Activated CD4-positive, alpha-beta T cell treated with anti-CD3 and anti-CD28 coated beads, Interleukin-2, amount 10 ng/mL, durations not matched to agents 7 days and 5 days (primary cell): ENCODE measurements at places on chromosomes 6 and 20. TPM values are rescaled to one million over a fixed set of nuclear protein-coding genes. Genes with fewer than 3 reads are reported as not detected.

TP53TG5 gene
- not detected for total RNA-seq

GRCh38 chr6:26045065-26045927, 41.9 kb upstream of the HFE start:
- peak; percentile 93 for DNase-seq
- H3K27ac ChIP-seq, result peak overlapping the region; percentile 99
- peaks cover 44% of the 10 kb centered on the region for H3K4me1 ChIP-seq
- peak overlapping the region; percentile 83 for H3K4me3 ChIP-seq
- no peaks in the 10 kb centered on the region for H3K27me3 ChIP-seq

DNA sequence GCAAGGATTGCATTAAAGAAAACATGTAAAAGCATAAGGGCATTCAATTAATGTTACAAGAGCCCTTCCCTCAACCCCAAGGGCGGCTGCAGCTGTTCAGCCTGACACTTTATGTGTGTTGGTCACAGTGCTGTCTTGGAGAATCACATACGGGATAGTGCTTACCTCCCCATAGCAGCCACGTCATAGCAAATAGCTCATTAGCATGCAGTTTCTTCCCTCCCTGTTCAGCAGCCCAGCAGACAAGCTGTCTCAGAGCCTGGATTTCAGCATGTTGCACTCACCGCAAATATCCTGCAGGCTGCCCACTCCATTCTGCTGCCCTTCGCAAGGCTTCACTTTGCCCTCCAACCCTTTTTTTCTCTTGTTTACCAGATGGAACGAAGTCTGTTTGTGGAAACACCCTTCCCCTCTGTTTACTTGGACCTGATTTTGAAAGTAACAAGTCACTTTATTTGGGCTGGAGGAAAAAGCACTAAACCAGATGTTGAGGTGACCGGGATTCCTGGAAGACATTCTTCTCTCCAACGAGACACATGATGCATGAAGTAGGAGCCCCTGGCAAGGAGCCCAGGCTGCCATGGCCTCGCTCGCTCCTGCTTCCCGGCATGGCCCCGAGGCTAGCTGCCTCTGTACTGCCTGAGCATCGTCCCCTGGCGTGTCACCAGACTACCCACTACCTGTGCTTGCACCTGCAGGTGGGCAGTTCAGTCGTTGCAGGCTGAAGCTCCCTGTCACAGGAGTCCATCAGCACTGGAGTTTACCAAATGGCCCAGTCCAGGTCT, 151.6 kb upstream of the GMDS start:
- H3K4me3 ChIP-seq, result no peak overlapping the region
- DNase-seq, result no peak
- H3K4me1 ChIP-seq, result no peaks in the 10 kb centered on the region

- H3K27me3 ChIP-seq, result no peaks in the 10 kb centered on the region
- no peaks in the 10 kb centered on the region for H3K4me1 ChIP-seq
- no peak for DNase-seq
- no peak overlapping the region for H3K27ac ChIP-seq
- H3K36me3 ChIP-seq, result peaks cover 2% of the 10 kb centered on the region
- no peak overlapping the region for H3K4me3 ChIP-seq
Observed at GRCh38 chr6:166565084-166565967, 21.2 kb downstream of the RAMACL start.

DNA sequence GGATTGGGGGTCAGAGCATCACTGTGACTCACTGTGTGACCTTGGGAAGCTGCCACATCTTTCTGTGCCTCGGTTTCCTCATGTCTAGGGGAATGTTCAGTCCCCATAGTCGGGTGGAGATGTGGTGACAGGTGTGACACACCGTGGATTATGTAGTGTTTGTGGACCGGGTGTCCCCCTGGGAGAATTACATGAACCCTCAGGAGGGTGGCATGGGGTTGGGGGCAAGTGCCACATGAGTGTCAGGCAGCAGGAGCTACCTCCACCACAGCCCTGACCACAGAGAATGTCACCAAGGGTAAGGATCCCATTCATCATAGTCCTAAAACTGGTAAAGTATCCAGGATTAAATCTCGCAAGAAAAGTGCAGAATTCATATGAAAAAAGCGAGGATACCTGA, 23.2 kb downstream of the SUN5 start:
- peaks cover 10% of the 10 kb centered on the region for H3K4me1 ChIP-seq
- peaks cover 10% of the 10 kb centered on the region for H3K36me3 ChIP-seq
- no peak for DNase-seq
- no peaks in the 10 kb centered on the region for H3K27me3 ChIP-seq
- H3K27ac ChIP-seq, result no peak overlapping the region
